Frontal cortex (tissue), 4 donors: ENCODE measurements at places on chromosomes 11 and 22.

DNA sequence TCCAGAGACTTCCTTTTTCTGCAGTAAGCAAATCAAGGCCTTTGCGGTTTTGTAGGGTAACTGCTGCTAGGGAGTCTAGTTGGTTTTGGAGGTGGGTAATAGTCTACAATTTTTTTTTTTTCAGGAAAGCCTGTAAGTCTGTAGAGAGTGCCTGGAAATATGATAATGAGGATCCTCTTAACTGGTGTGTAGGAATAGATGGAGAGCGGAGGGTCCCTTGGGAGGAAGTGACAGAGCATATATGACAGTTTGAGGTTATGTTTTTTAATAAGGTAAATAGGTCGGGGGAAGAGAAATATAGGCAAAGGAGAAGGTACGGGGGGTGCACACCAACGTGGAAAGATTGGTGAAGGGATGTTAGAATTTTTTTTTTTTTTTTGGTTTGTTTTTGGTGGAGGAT is 25.9 kb downstream of the ZNF195 start:
- DNase-seq: no peak

GRCh38 chr11:16011396-16011795 is 344.9 kb downstream of the SOX6 start:
- no peak for DNase-seq

DNA sequence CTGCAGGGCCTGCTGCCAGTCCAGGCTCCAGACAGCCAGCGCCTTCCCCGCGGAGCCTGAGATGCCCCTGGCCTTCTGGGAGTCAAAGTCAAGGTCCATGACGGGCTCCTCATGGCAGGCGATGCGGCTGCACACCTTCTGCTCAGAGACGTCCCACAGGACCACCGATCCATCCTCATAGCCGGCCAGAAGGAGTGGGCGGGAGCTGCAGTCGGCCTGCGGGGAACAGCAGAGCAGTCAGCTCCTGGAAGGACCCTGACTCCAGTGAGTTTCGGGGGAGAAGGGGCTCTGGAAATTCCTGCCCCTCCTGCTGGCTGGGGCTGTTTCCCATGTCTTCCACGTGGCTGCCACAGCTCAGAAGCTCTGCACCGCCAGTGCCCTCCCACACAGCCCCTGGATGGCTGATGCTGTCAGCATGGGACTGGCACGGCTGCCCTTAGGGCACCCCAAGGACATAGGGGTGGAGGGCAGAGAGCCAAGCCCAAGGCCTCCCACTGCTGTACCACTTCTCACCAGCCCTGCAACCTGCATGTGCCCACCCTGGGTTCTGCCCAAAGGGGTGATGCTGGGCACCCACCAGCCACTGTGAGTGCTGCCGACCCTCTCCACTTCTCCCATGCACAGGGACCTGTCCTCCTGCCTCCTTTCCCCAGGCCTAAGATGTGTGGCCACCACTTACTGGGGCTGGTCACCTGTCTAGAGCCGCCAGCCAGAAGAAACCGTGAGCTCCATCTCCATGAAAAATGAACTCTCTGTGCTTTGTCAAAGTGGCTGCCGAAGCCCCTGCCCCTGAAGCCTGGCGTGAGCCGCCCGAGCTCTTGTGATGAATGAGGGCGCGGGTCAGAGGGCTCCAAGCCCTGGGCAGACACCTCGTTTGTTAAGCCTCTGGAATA is 41.7 kb downstream of the TBX1 start:
- no peak for DNase-seq

DNA sequence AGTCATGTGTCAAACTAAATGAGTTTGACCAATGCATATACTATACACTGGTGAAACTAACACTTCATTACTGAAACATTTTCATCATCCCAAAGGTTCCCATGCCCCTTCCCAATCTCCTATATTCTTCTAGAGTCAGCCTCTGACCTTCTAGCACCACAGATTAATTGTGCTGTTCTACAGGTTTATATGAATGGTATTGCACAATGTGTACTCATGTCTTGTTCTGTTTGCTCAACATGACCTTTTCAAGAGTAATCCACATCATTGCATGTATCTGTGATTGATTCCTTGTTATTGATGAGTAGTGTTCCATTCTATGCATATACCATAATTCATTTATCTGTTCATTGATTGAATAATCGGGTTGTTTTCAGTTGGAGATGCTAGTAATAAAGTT is 7.5 kb upstream of the OR8G1 start:
- DNase-seq: no peak

GRCh38 chr11:8363921-8364320 is 100.2 kb upstream of the LMO1 start:
- DNase-seq: no peak

DNA sequence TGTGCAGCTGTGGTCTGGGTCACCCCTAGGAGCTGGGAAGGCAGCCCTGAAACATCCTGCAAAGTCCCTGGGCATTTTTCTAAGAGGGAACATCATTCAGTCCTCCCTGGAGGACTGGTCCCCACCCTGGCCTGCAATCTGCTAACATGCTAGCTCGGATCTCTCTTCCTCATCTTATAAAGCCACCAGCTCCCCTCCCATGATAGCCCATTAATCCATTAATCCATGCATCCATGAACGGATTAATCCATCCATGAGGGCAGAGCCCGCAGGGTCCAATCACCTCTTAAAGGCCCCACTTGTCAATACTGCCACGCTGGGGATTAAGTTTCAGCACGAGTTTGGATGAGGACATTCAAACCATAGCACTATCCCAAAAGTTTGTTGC is 12.1 kb downstream of the PRG3 start:
- DNase-seq: no peak

- no peak for DNase-seq
These were observed 7.6 kb downstream of the LRRC51 start for GRCh38 chr11:72088076-72088808.

DNA sequence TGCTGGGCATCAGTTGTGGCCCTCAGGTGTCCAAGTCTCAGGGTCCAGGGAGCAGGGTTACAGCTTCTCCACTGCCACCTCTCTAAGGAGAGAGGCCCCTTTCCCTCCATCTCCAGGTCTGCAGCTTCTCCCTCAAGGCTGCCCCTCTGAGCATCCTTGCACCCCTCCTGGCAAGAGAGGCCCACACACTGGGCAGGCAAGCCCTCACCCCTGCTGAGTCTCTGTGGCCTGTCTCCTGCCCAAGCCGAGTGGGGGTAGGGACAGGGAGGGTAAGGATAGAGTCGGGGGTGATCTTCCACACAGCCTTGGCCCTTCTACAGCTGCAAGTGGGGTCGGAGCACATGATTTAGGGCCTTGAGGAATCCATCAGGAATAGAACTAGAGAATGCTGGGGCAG is 76.6 kb downstream of the ST3GAL4 start:
- DNase-seq: no peak

- no peak for DNase-seq
These were observed 709 bp downstream of the FTH1 start for GRCh38 chr11:61966734-61967115.

DNA sequence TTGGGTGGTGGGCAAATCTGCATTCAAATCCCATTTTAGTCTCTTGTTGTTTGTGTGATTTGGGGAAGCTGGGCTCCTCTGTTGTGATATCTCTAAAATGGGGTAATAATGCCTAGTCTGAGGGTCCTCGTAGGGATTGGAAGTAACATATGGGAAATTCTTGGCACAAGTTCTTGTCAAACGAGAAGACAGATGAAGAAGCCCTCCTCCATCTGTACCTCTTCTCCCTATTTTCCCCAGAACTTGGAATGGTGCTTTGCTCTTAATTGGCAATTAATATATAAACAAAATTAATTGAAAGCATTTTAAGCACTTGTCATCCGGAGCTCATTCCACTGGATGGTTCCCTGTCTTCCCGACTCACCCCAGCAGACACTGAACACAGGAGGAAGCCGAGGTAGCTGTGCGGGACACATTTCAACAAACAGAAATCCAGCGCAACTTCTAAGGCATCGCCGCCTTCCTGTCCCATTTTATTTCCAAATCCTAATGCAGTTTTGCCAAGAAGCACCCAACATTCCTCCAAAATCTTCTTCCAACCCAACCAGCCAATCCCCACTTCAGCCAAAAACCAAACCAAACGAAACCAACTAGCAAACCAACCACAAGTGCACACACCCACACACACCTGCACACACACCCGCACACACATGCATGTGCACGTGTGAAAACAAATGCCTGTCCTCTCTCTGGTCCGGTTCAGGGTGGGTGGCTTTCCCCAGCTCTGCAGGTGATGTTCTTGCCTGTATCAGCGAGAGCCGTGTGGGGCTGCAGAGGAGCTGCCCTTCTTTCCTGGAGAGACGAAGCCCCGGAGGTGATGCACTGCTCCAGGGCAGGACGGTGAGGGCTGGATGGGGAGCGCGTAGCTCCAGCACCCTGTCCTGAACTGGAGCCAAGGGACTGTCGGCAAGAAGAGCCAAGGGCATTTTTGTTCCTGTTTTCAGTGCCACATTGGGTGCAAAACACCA is 100.8 kb upstream of the B3GAT1 start:
- DNase-seq: no peak
